Activated T-cell treated with anti-CD3 and anti-CD28 coated beads, Interleukin-2, amount 50 U/mL, for 72 hours (primary cell): ENCODE measurements at places on chromosomes 1 and 21. TPM values are rescaled to one million over a fixed set of nuclear protein-coding genes. Genes with fewer than 3 reads are reported as not detected.

- no peak overlapping the region for H3K27ac ChIP-seq
- no peaks in the 10 kb centered on the region for H3K27me3 ChIP-seq
- H3K4me1 ChIP-seq = peaks cover 23% of the 10 kb centered on the region
- H3K4me3 ChIP-seq = no peak overlapping the region
Measured at GRCh38 chr1:244675167-244675566, 22.2 kb downstream of the DESI2 start.

- peaks cover 5% of the 10 kb centered on the region for H3K4me1 ChIP-seq
- no peak overlapping the region for H3K4me3 ChIP-seq
- H3K27ac ChIP-seq = no peak overlapping the region
- H3K27me3 ChIP-seq = peaks cover 21% of the 10 kb centered on the region
Measured at GRCh38 chr1:209389258-209389657, 194.3 kb upstream of the CAMK1G start.

- H3K27ac ChIP-seq = peak overlapping the region; percentile 9
- no peak overlapping the region for H3K4me3 ChIP-seq
- H3K27me3 ChIP-seq = no peaks in the 10 kb centered on the region
- peaks cover 10% of the 10 kb centered on the region for H3K36me3 ChIP-seq
- DNase-seq = no peak
Measured at GRCh38 chr1:116794804-116795481, 40.7 kb downstream of the CD2 start.

DNA sequence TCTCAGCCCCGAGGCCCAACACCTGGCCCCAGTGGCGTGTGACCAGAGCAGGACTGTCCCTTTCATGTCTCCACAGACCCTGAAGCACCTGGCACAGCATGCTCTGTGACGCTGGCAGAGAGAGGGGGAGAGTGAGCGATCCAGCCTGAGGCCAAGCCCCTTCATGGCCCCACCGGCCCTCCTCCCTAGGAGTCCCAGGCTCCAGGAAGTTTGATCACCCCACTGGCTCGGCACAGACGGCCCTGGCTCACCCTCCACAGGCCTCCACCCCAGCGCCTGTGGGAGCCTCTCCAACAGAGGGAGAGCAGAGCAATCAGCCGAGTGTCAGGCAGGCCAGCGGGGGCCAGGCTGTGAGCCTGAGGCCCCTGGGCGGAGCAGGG lies 11.0 kb downstream of the SH3BGRL3 start:
- no peaks in the 10 kb centered on the region for H3K27me3 ChIP-seq
- H3K4me3 ChIP-seq = no peak overlapping the region
- H3K36me3 ChIP-seq = no peaks in the 10 kb centered on the region
- DNase-seq = no peak
- no peak overlapping the region for H3K27ac ChIP-seq

GRCh38 chr1:181894439-181894859 lies 167.1 kb downstream of the ZNF648 start:
- no peak overlapping the region for H3K27ac ChIP-seq
- no peaks in the 10 kb centered on the region for H3K27me3 ChIP-seq
- no peak for DNase-seq
- H3K36me3 ChIP-seq = no peaks in the 10 kb centered on the region

DNA sequence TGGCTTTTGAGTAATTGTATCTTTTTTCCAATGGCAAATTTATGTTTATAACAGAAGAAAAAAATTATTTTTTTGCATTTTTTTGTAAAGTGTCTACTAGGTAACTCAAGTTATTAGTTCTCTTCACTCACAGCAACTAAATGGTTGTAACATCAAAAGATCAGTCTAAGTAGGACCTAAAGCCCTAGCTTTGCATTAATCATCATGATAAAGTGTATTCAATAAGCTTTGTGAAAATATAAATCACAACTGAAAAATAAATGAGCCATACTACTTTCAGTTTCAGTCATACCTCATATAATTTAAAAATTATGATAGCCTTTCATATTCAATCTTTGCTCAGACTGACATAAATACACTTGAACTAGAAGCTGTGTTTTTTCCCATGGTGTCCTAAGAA lies 6.9 kb downstream of the TAF5L start:
- no peak overlapping the region for H3K4me3 ChIP-seq
- peaks cover 52% of the 10 kb centered on the region for H3K4me1 ChIP-seq

FCGR1A gene
- total RNA-seq = not detected

FCGR3B gene
- 0.30 TPM for total RNA-seq

FTCD gene
- 1.00 TPM for total RNA-seq

C21orf58 gene
- 39.8 TPM for total RNA-seq

NMNAT2 gene
- total RNA-seq = not detected

UBE2G2 gene
- 85.2 TPM for total RNA-seq
